NCI-H2029 (cell line): ENCODE measurements at places on chromosomes 6 and 20.

DNA sequence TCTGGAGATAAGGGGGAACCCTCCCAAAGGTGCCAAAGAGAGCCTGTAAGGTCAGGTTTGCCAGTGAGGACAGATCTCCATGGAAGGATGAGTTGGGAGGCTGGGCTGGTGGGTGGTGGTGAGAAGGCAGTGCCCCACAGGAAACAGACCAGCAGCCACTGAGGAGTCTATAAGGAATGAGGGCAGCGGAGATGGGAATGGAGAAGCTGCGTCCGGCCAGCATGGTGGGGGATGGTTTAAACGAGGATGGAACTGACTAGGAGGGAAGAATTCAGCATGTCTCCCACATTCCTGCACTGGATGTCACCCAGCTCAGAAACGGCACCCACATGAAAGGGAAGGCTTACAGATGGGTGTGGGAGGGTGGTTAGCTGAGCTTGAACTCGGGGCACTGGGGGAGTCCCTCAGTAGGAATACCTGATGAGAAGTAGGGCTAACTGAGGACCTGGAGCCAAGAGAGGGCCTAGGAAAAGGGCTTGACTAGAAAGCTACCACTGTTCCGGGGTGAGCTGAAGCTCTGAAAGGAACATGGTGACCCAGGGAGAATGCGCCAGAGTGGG is 53.2 kb downstream of the FOXA2 start:
- DNase-seq = no peak

- no peak for DNase-seq
Measured at GRCh38 chr6:144909753-144910285, 624.7 kb downstream of the UTRN start.

DNA sequence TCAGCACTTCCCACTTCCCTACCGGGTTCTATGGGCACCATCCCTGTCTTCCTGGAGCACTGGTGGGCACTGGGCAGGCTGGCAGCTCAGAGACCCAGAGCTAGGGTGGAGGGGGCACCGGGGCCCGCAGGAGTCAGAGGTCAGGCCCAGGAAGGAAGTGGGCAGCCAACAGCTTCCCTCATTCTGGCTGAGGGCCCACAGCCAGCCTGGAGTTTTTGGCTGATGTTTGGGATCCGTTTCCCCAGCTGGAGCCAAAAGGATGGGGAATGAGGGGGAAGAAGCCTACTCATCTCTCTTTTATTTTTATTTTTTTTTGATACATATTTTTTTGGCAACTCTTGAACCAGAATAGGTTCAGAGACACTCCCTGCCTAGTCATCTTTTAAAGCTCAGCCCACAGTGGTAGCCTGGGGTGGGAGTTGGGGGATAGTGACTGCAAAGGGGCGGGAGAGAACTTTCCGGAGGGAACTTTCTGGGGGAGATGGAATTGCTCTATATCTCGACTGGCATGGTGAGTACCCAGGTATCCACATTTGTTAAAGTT is 54.2 kb upstream of the MLN start:
- no peak for DNase-seq

DNA sequence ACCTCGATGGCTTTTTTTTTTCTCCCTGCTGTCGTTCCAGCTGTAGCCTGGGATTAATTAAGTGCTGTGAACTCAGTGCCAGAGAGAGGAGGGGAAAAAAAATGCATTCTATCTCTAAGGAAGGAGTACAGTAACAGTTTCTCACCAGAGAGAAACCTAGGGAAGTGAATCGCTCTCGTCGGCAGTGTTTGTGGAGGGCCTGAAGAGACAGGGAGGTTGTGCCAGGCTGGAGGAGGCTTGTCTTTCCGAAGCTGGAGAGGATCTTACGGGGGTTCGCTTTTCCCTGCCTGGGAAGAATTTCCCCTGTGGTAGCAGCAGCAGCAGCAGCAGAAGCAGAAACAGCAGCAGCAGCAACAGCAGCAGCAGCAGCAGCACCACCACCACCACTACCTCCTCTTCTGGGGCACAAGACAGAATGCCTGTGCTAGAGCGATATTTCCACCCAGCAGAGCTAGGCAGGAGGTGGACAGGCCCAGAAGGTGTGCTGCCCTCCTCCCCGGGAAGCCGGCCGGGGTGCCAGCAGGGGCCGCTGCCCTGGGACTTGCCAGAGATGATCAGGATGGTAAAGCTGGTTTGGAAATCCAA is 186.5 kb downstream of the PDE7B start:
- DNase-seq = no peak

GRCh38 chr6:163226181-163226835 is 188.2 kb upstream of the QKI start:
- no peak for DNase-seq

DNA sequence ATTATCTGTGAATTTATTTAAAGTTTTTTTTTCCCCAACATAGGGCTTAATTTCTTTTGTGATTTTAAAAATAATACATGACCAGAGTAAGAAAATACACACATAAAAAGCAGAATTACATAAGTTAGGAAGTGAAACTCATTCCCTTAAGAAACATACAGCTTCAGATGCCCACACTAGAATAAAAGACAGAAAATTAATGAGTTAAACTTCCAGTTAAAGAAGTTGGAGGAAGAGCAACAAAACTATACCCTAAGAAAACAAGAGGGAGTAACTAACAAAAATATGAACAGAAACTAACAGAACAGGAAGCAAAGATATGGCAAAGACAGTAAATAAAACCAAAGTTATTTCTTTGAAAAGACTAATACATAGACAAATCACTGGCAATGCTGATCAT is 107.6 kb upstream of the CEP85L start:
- no peak for DNase-seq

- DNase-seq = no peak
Measured at GRCh38 chr6:29590218-29590808, 5.4 kb downstream of the OR2H2 start.

DNA sequence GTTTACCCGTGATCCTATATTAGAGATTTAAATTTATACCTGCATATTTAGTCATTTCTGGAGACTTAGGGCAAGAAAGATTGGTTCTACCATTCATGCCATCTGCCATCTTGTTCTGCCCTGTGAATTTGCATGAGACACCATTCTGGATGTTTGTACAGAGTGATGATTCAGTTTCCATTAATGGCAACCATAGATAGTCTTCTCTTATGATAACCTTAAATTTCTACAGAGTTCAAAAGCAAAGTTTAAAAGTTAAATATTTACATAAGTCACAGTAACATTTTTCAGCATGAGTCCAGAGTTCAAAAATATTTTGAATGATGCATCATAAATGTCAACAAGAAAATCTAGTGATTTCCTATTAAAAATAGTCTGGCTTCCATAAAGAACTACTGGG is 23.2 kb downstream of the PLCB1 start:
- no peak for DNase-seq

DNA sequence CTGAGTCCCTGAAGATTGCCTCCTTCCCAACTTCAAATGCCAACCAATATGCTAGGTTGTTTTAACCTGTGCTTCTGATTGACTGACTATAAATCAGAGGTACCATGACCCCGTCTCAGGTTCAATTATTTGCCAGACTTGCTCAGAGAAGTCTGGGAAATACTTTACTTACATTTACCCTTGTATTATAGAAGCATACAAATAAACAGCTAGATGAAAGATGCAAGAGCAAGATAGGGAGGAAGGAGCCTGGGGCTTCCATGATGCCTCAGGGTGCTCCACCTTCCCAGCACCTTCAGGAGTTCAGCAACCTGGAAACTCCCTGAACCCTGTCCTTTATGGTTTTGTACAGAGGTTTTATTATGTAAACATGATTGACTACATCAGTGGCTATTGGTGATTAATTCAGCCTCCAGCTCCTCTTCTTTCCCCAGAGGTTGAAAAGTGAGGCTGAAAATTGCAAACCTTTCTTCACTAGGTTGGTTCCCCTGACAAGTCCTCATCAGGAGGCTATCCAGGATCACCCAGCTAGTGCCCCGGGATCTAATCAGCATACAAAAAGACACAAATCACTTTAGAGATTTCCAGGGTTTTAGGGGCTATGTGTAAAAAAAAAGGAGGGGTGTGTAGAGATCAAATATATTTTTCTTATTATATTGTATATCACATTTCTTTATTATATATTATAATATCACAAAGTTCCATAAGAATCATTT is 547.7 kb downstream of the EPM2A start:
- no peak for DNase-seq

- peak; percentile 53 for DNase-seq
Measured at GRCh38 chr6:21595285-21596144, 2.0 kb downstream of the SOX4 start.

DNA sequence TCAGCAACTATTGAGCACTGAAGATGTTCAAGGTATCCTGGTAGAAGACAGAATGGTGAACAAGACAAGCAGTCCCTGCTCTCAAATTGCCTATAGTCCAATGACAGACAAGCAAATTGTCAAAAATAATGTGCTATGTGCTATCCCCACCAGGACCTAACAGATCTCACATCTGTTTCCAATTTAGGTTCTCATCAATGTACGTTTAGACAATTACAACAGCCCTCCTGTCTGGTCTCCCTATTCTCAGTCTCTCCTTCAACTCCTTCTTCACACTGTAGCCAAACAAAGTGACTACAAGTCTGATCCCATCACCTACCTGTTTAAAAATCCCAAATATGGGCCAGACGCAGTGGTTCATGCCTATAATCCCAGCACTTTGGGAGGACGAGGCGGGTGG is 7.5 kb downstream of the TAPBP start:
- DNase-seq = no peak

DNA sequence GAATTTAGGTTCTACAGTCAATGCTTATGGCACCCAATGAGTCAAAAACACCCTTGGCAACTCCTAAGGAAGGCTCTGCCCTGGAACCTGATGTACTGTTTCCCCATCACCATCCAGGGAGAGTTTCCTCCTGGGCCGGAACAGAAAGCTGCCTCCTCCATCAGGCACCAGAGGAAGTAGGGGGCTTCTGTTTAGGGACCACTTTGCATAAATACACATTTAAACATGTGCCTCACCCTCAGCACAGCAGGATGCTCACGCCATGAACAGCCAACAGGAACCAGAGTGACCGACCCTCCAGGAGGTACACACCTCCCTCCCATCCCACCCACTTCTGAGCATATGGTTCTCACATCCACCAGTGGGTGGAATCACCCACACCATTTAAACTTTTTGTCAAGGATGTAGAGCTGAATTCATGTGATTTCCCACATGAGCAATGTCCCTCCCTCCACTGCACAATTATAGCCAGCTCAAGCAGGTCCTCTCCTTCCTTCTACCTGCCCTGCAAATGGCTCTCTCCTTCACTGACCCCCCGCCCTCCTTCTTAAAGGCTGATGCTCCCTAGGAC is 14.8 kb downstream of the DDRGK1 start:
- DNase-seq = no peak

GRCh38 chr6:162750776-162751175 is 23.0 kb downstream of the PACRG start:
- DNase-seq = no peak

DNA sequence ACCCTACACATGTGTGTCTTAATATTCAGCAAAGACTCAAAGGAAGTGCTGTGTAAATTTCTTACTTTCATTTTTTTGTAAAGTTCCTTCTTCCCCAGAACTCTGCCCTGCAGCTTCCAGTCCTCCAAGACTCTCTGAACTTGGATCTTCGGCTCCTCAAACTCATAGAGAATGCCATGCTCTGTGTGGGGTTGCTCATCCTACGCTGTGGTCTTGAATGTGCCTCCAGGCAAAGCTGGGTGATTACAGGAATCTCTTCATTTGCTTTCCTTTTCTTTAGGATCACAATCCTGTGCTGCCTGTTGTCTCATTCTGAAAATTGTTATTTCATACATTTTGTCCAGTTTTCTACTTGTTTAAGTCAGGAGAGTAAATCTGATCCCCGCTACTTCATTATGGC is 14.5 kb upstream of the CDC5L start:
- DNase-seq = no peak

- no peak for DNase-seq
Measured at GRCh38 chr20:14956538-14956937, 619.1 kb upstream of the FLRT3 start.

- DNase-seq = no peak
Measured at GRCh38 chr20:36571564-36572504, 1.6 kb upstream of the TGIF2 start.
